ENCODE measurements at places on chromosomes 1 and 21. TPM values are rescaled to one million over a fixed set of nuclear protein-coding genes. Genes with fewer than 3 reads are reported as not detected.

GRCh38 chr1:245939756-245940345, 567.2 kb downstream of the SMYD3 start:
- no peak for DNase-seq

- no peak for DNase-seq
These were observed 421.3 kb downstream of the NPHP4 start for GRCh38 chr1:5570931-5571330.

GRCh38 chr1:200147094-200147493, 119.6 kb downstream of the NR5A2 start:
- DNase-seq = no peak

- no peak for DNase-seq
These were observed 187.9 kb downstream of the DAB1 start for GRCh38 chr1:57235730-57236510.

- DNase-seq = no peak
These were observed 40.9 kb downstream of the STX6 start for GRCh38 chr1:180981596-180982387.

DNA sequence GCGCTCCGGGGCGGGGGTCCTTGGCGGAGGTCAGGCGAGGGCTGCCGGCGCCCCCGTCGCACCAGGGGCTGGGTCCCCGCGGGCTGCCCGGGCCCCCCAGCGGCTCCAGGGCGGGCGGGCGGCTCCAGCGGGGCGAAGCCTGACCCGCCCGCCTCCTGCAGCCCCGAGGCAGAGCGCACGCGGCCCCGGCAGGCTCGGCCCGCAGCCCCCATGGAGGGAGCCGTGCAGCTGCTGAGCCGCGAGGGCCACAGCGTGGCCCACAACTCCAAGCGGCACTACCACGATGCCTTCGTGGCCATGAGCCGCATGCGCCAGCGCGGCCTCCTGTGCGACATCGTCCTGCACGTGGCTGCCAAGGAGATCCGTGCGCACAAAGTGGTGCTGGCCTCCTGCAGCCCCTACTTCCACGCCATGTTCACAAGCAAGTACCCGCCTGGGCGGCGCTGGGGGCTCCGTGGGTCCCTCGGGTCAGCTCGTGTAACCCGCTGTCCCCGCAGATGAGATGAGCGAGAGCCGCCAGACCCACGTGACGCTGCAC, 817 bp downstream of the KLHL17 start:
- DNase-seq = no peak

- DNase-seq = peak; percentile 86
These were observed 191.9 kb downstream of the AK5 start for GRCh38 chr1:77473690-77474089.

- DNase-seq = no peak
These were observed 21.5 kb upstream of the STMN1 start for GRCh38 chr1:25927521-25928265.

DNA sequence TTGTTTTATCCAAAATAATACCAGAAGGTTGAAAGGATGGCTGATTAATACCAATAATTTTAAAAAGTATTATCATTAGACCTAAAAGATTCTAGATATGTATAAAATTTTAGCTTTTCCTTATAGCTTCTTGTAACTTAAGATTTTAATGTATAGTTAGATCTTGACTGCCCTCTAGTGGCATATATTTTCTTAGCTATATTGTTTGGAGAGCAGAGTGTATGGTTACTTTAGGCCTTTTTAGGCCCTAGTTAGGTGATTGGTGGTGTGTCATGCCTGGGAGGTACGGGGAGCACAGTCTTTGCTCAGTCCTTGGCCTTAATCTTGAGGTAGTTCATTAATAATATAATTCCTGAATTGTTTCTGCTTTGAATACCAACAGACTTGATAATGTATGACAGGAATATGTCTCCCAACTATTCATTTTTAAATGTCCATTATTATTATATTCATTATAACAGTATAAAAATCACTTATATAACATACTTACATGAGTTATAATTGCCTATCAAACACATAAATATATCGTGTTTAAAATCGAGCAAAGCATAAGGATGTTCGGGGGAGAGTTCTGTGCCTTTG, 328.4 kb downstream of the ZP4 start:
- peak; percentile 49 for DNase-seq

- peak; percentile 1 for DNase-seq
These were observed at the start of gene PLD5 for GRCh38 chr1:242524571-242525359. TSS of gene PLD5 (minus strand) at chr1:242524697.

DNA sequence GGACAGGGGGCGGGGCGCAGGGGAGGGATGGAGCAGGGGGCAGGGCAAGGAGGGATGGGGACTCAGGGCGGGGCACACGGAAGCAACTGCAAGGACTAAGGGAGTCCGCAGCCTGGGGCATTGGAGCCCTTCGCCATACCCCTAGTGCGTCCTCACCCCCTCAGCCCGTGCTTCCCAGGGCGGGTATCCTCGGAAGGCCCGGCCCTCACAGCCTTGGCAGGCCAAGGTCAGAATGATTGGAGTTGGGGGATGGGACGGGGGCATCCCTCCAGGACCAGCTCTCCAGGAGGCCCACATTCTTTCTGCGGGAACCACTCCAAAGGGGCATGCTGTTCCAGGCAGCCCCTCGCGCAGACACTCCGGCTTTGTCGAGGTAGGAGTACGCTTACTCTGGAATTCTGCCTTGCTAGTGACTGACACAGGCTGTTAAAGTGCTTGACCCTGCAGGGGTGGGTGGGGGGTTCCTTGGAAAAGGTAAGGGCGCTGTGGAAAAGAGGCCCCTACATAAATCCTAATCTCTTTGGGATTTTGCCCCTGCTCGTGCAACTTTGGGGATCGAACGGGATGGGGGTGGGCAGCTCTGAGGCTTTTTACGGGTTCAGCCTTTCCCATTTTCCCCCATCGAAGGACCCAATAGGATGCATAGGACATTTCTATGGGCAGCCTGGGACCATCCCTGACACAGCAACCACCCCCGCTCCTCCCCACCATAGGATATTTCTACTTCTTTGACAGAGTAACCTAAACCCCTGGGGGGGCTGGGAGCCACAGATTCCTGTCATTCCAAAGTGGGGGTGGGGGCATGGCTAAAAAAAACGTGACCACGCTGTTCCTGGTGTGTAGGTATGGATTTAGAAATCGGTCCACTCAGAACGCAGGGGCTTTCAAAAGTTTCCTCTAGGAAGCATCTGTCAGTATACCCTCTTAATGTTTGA, 738 bp upstream of the TRIM11 start:
- peak; percentile 19 for DNase-seq

DNA sequence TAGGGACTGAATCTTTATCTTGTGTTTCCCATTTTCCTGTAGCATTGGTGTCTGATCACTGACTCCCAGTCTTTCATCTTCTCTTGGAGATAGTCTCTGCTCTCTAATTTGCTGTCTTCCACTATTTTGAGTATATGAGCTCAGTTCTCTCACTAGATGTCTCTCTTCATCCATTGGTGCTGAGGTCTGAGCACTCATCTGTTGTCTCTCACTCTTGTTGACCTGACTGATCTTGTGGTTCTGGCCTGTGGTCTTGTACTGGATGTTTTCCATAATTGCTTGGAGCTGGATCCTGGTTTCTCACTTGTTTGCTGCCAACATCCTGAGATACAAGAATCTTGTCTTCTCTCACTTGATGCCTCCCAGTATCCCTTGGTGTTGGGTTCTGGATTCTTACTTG, 25.1 kb upstream of the S100A11 start:
- DNase-seq = no peak

- no peak for DNase-seq
These were observed 207.3 kb downstream of the FOXD2 start for GRCh38 chr1:47645151-47645550.

DNA sequence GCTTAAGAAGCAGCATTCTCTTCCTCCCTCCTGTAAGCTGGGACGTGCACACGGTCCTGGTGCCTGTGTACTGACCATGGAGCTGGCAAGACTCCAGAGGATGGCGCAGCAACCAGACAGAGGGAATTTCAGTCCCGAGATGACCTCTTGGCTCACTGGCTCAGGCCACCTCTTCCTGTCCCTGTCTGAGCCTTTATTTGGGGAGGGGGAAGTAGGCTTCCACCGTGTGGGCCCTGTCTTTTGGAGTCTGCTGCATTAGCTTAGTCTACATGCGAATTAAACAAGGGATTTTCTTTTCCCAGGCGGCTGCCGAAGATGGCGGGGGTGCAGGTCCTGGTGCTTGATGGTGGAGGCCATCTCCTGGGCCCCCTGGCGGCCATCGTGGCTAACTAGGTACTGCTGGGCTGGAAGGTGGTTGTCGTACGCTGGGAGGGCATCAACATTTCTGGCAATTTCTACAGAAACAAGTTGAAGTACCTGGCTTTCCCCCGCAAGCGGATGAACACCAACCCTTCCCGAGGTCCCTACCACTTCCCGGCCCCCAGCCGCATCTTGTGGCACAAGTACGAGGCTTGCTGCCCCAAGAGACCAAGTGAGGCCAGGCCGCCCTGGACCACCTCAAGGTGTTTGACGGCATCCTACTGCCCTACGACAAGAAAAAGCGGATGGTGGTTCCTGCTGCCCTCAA, 10.2 kb downstream of the IL24 start:
- no peak for DNase-seq

DNA sequence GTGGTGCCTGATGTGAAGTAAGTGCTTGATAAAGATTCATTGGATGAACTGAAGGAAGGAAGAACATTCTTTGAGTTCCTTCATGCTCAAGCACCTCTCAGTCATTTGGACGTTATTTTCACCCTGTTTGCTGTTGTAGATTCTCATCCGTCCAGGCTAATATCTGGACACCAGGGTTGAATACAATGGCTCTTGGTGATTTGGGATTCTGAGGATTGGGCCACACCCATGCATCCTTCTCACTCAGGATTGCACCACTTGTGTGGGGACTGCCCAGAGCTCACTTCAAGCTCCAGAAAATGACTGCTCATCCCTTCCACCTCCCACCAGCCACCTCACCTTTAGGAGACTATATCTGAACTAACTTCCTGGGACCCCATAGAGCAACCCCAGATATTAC, 117.1 kb upstream of the IPO9 start:
- no peak for DNase-seq

DNA sequence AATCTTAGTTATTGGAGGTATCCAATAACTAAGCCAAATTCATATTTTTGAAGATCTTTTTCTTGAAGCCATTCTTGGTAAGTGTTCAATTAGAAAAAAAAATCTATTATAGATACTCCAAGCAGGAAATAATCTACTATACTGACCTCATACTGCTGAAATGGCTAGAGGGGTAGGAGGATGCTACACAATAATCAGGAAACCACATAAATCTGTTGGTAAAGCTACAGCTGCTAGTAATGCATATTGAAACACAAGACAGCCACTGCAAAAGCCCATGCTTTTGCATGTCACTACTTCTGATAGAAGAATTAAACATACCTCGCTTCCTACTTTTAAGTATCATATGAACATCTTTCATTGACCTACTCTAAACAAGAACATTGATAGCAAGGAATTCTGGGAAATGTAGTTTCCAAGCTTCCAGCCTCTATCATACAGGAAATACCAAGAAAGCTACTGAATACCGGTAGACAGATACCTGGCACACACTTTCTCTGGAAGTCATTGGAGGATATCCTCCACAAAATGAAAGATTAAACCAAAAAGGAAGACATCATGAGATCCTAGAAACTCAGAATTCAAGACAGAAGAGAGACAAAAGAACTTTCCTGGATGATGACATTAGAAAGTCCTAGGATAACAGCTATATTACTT, 103.0 kb upstream of the VAV3 start:
- DNase-seq = no peak

The C8A gene
- total RNA-seq = not detected

The GJC2 gene
- total RNA-seq = 13.4 TPM

The POU3F1 gene
- total RNA-seq = not detected

The RAB42 gene
- total RNA-seq = 4.1 TPM

The RIPPLY3 gene
- not detected for total RNA-seq

The FCMR gene
- 0.33 TPM for total RNA-seq

Measured in fibroblast of lung (primary cell).